ENCODE measurements at places on chromosomes 1 and 21.

DNA sequence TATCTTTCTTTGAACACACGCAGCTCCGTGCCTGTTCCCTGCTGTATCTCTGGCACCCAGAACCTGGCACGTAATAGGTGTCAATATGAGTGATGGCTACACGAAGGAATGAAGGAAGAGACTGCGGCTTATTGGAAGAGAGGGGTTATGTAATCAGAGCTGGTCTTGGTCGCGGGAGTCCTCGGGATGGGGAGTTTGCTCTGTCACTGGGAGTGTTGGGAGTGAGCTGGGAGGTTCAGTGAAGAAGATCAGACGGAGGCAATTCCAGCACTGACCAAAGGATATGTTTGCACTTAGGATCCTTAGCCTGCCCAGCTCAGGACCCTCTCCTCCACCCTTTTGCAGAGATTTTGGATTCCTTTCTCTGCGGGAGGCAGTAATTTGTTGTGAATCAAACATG, 709.1 kb downstream of the PTPRU start:
- DNase-seq: no peak

DNA sequence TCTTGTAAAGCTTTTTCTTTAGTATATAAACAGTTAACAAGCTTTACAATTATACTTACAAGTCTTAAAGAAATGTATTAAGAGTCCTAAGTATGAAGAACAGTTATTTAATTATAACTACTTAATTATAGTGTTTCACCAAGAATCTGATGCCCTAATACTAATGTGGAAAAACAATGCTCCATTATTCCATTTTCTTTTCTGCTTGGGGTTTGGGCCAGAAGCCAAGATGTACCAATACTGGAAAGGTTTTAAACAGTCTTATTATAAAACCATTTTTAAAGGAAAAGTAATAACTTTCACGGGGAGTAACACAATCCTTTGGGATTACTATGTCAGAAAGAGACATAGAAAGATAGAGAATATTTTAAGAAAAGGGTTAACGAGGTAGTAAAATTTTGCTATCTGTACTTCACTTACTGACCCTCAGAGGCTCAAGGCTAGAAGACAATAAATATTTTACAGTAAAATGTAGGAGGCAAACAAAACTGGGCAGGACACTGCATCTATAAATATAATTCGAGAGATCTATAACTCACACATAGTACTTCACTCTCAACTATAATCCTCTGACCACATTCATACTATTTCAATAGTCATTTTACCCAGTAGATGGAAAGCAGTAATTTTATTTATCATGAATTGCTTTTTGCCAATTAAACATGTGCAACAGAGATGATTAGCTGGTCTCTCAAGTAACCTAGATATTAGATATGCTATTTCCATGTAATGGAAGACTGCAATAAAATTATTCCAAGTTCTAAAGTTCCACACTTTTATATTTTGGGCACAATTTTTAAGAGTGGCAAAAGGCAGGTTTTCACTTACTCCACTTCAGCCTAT, 63.9 kb downstream of the LTN1 start:
- no peak for DNase-seq

- no peak for DNase-seq
Observed at GRCh38 chr1:119787776-119788175, 19.1 kb upstream of the HMGCS2 start.

DNA sequence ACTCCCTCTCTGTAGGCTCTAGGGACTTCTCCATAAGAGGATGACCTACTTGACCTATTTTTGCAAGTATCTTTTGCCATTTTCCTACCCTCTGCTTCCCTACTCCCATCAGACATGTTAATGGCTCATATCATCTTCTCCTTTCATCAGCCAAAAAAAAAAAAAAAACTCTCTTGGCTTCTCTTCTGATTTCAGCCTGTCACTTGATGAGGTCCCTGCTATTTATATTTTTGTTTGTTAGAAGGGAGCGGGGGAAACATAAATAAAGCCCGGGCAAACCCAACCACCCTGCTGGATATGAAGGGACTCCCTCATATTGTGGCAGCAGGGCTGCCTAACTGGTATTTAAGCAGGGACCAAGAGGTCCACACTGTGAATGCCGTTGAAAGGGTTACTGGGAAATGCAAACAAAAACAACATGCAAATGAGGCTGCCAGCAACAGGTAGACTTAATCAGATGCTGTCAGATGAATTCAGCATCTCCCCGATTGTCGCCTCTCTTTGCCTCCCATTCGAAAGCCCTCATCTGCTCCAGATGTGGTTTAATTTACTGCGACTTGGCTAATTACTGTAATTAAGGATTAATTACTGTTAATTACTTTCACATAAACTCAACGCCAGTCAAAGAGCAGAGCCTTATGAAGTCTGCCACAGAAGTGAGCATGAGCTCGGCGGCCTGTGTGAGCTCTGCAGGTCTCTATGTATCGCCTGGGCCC, 172.3 kb downstream of the PBX1 start:
- no peak for DNase-seq

- DNase-seq: no peak
Observed at GRCh38 chr1:24860841-24861240, 69.2 kb downstream of the RUNX3 start.

Data from NCI-H774 (cell line).